ENCODE measurements at places on chromosomes 7 and 10.

DNA sequence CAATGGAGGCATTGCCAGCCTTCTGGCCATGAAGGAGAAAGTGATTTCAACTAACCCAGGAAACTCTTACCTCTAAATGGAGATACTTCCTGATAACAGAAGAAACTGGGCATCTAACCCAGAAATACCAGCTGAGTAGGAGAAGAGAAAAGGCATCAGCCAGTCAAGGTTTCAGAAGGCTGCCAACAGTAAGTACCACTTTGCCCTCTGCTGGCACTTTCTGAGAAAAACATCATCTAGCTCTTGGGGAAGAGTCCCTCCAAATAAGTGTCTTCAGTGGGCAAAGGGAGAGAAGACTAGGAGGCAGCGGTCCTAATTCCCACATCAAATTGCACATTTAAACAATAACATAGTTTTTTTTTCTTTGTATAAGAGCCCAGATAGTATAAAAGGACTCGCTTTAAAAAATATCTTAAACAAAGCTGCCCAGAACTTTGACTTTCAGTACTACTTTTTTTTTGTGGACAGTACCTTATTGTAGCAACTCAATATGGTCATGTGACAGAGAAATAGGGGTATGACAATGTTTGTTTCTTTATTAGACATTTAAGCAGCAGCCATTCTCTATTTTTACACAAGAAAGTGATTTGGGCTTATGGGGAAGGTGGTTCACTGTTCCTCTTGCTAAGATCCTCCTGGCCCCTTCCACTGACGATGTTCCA is 157.3 kb downstream of the CTTNBP2 start:
- DNase-seq, result peak; percentile 59

DNA sequence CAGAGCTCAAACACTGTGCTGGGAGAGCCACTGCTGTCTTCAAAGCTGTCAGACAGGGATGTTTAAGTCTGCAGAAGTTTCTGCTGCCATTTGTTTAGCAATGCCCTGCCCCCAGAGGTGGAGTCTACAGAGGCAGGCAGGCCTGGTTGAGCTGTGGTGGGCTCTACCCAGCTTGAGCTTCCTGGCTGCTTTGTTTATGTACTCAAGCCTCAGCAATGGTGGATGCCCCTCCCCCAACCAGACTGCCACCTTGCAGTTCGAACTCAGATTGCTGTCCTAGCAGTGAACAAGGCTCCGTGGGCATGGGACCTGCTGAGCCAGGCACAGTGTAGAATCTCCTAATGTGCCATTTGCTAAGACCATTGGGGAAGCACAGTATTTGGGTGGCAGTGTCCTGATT is 4.6 kb upstream of the CYP2C19 start:
- DNase-seq, result no peak

DNA sequence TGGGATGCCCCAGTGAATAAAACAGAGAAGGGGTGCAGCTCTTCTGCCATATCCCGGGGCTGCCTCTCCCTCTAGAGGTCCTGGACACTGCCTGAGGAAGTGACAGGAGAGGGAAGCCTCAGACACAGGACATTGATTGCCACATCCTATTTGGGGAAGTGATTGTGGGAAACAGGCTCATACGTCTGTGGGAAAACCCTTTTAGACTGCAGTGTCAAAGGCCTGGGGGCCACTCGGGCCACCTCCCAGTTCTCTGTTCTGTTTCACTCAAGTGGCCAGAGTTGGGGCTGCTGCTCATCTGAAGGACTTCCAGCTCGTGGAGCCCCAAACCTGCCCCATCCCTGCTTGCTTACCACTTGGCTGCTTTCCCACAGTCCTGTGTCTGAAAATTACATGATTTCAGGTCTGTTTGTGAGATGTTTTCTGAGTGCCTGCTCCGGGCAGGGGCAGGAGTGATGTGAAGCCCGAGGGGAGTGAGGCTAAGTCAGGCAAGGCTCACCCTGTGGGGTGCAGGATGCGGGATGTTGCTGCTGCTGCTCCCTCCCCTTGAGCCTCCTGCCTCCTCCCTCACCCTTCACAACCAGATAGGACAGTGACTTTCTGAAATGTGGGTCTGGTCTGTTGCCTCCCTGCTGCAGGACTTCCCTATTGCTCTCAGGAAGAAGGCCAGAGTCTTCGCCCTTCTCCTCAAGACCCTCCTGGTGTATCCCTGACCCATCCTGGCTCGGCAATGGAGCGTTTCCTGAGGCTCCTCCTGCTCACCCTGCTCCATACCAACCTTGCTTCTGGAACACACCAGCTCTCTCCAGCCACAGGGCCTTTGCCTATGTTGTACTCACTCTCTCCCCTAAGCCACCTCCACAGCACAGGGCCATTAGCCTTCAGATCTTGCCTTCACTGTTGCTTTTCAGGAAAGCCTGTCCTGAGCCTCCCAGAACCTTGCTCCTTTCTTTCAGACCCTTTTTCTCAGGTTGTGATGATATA is 58.4 kb downstream of the NEURL1 start:
- DNase-seq, result no peak

- DNase-seq, result no peak
Observed at GRCh38 chr10:44354771-44355170, 30.1 kb downstream of the CXCL12 start.

- no peak for DNase-seq
Observed at GRCh38 chr10:79181698-79182521, 113.1 kb downstream of the ZMIZ1 start.

GRCh38 chr7:92366730-92367129 is 80.6 kb upstream of the GATAD1 start:
- no peak for DNase-seq

Measured in NCI-H524 (cell line).